CD4-positive, alpha-beta T cell treated with Interleukin-4 for 1 hour (primary cell): ENCODE measurements at places on chromosomes 2 and 18.

GRCh38 chr2:142966284-142966683 lies 88.8 kb downstream of the KYNU start:
- no peak for DNase-seq

- no peak for DNase-seq
These were observed 345.3 kb downstream of the TSN start for GRCh38 chr2:122100756-122101155.

DNA sequence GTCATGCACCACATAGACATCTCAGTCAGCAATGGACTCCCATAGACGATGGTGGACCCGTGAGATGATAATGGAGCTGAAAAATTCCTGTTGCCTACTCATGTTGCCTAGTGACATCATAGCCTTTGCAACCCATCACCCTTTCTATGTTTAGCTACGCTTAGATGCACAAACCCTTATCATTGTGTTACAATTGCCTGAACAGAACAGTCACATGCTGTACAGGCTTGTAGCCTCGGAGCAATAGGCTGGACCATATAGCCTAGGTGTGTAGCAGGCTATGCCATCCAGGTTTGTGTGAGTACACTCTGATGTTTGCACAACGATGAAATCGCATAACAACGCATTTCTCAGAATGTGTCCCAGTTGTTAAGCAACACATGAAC lies 221.6 kb downstream of the ALPK2 start:
- no peak for DNase-seq

DNA sequence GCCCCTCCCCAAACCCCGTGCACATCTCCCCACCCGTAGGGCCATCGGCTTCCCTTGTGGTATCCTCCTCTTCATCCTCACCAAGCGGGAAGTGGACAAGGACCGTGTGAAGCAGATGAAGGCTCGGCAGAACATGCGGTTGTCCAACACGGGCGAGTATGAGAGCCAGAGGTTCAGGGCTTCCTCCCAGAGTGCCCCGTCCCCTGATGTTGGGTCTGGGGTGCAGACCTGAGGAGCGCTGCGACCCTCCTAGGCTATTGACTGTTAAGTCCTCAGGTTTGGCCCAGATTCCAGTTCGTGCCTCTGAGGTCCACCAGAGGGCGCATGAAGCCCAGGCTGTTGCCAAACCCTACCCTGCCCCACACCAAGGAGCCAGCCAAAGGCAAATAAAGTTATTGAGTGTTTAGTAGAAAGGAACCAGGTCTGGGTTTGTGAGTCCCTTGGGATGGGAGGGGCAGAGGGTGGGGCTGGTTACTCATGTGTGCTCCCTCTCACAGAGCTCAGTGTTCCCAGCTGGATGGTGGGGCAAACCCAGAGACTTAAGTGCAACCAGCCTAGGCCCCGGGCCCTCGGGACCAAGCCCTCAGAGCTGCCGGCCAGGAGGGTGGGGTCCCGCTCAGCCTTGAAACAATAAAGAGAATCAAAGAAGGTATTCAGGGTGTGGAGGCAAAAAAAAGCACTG lies 2.4 kb downstream of the PNKD start:
- DNase-seq = peak; percentile 88

DNA sequence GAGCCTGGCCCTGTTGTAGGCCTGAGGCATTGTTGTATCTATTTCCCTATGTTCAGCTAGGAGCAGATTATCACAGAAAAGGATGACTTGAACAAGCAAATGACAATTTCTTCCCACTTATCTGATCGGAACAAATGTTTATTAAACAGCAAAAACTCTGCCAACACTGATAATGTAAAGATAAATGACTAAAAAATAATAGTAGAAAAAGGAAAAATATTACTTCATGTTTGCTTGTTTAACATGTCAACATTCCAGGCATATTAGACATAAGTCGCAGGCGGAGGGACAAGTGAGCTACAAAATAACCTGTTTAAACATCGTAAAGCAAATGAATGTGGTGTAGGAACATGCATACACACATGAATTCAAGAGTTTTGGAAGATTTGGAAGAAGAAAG lies 257.9 kb downstream of the TMX3 start:
- DNase-seq = no peak

DNA sequence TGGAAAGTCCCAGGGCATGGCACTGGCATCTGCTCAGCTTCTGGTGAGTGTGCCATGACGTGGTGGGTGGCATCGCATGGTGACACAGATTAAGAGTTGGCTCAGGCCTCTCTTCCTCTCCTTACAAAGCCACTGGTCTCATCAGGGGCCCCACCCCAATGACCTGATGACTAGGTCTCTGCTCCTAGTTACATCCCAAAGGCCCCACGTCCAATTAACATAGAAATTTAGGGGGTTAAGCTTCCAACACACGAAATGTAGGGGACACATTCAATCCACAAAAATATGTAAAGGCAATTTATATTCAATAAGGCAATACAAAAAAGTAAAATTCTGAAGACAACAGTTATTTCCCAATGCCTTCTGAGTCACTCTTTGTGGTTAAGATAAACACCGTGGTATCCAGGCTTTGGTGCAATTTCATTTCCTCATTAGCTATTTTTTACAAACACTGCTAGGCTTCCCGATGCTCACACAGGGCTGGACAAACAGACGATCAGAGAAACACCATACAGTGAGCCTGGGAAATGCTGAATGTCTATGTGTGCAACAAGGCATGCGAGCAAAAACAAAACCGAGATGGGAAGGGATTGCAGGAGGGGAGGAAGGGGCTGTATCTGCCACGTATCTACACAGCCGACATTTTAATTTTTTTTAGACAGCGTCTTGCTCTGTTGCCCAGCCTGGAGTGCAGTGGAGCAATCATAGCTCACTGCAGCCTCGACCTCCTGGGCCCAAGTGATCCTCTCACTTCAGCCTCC lies 67.2 kb downstream of the MBP start:
- peak; percentile 62 for DNase-seq

DNA sequence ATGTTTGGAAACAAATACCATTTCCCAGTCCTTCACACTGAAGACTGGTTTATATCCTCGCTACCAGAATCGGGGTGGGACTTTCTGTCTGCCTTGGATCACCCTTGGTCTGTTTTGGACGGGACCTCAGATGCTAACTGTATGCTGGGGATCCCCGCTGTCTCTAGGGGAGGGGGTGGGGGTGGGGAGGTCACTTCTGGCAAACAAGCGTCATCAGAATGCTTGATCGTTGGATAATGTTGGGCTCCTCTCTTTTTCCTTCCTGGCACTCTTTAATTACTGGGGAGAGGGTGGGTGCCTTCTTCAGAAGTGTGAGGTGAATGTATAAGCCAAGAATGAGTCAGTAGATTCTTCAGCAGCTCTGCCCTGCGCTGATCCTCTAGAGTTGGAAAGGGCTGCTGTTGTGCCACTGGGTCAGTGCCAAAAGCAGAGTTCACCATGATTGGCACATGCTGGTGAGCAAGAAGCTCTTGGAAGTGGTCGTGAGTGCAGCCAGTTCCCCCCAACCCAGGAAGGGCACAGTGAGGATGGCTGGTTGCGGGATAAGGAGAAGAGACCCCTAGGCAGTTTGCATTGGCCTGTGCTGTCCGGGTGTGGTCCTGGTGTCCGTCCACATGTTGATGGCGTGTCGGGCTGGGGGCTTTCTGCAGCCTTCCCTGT lies 32.2 kb downstream of the DGKD start:
- no peak for DNase-seq

DNA sequence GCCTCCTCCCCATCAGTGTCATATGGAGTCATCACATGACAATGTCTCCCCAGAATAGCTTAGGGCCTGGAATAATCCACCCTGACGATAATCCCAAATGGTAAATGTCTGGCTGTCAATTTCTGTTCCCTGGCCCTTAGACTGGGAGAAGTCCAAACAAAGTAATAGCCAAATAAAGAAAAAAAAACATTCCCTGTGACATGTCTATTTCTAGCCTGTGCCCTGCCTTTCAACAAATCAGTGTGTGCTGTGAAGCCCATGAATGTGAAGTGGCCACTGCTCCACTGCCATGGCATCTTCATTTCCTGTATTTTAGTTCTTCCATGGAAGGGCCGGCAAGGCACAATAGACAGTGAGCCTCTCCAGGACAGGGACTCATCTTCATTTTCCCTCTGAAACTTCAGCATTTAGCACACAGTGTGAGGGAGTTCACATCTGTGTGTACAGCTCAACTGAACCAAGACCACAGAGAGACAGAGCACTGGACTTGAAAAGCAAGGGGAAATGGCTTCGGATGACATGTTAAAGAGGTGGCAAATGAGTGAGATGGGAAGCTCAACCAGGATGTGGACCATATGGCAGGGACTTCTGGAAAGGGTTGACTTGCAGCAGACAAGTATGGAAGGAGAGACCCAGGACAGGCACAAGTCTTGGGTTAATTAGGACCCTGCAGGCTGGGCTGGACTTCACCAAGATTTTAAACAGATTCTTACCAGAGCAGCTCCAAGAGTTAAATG lies 140.0 kb downstream of the ANTXR1 start:
- no peak for DNase-seq

DNA sequence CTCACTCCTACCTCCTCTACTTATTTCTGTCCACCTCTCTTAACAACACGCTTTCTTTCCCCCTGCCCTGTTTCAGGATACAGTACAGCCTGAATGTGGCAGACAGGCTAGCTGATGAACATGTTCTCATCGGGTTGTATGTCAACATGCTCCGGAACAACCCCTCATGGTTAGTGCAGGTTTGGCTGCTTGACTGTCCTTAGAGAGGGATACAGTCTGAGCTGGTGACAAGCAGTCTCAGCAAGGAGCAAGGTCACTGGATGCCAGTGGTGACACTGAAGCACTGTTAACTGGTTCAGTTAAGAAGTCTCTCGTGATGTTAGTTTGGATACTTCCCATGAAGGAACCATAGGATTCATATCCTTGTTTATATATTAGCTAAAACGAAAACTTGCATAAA lies 128.6 kb downstream of the DTNA start:
- no peak for DNase-seq

DNA sequence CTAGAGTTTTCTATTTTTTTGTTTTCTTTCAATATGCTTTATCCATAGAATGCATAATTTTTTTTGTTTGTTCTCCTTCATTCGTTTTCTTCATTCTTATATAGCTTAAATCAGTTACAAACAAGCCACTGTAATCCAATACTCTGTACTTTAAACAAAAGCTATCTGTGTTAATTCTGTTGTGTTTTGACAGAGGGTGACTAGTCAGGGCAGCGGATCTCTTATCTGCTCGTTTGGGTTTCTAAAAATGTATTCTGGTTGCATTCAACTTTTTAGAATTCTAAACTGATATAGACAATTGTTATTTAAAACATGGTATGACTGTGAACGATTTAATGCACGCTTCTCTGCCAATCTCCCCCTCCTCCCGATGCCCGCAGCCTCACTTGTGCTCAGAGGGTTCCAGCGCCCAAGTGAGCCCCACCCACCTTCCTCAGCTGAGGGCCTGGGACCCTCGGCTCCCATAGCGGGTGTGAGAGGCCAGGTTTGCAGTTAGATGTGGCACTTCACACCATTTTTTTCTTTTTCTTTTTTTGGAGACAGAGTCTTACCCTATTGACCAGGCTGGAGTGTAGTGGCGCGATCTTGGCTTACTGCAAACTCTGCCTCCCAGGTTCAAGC lies 44.1 kb downstream of the NCK2 start:
- no peak for DNase-seq

GRCh38 chr2:113117541-113118262 lies 9.7 kb upstream of the IL1RN start:
- no peak for DNase-seq

DNA sequence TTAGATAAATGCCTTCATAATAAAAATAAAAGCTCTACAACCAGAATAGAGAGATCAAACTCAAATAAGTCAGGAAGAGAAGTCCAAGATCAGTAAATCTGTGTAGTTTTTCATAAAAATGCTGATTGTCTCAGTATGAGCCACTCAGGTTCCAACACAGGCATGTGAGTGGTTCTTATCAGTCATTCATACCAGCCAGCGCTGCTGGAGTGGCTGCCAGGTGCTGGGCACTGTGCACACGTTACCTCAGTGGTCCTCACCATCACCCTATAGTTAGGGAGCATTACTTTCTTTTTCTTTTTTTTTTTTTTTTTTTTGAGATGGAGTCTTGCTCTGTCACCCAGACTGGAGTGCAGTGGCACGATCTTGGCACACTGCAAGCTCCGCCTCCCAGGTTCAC lies 23.8 kb downstream of the CNDP1 start:
- DNase-seq = no peak

- no peak for DNase-seq
These were observed 5.9 kb downstream of the SERPINB11 start for GRCh38 chr18:63708650-63709049.

- DNase-seq = no peak
These were observed 94.3 kb downstream of the TWIST2 start for GRCh38 chr2:238942080-238942725.

- DNase-seq = no peak
These were observed 64.2 kb upstream of the TMEM17 start for GRCh38 chr2:62569907-62570841.

- DNase-seq = no peak
These were observed 244.9 kb upstream of the ZSWIM2 start for GRCh38 chr2:187093771-187094412.

DNA sequence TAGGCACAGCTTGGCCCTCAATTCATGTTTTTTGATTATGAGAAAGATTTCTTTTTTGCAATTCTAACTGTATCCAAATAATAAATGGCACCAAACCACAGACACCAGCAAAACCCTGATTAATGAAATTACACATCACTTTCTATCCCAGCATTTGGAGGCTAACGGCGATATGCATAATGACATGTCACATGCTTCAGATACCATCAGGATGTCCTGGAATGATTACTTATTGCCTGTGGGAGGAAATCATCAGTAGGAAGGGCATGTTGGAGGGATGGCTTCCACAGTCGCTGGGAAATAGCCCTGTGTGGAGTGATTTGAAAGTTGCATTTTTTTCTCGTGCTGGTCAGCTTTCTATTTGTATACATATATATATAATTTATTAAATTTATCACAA lies 121.7 kb downstream of the CMPK2 start:
- DNase-seq = no peak

- no peak for DNase-seq
These were observed 109.2 kb downstream of the COPS8 start for GRCh38 chr2:237194906-237195305.

GRCh38 chr2:193074933-193075332 lies 880.2 kb upstream of the TMEFF2 start:
- no peak for DNase-seq

DNA sequence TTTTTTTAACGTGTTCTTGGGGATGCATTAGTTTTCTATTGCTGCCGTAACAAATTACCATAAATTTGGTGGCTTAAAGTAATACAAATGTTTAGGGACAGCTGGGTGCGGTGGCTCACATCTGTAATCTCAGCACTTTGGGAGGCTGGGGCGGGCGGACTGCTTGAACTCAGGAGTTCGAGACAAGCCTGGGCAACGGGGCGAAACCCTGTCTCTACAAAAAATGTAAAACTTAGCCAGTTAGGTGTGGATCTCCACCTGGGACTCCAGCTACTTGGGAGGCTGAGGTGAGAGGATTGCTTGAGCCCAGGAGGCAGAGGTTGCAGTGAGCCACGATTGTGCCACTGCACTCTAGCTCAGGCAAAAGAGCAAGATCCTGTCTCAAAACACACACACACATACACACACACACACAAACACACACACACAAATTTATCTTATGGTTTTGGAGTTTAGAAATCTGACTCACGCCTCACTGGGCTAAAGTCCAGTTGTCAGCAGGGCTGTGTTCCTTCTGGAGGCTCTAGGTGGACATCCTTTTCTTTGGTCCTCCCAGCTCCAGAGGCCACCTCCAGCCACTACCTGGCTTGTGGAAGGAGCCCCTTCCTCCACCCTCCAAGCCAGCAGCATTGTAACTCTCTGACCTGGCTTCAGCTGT lies 76.1 kb downstream of the SEPTIN10 start:
- DNase-seq = no peak

GRCh38 chr2:223901854-223902253 lies 43.3 kb downstream of the WDFY1 start:
- no peak for DNase-seq
